ENCODE measurements at places on chromosomes 2 and 18.

GRCh38 chr2:59204040-59204439, 962.9 kb upstream of the FANCL start:
- no peak for DNase-seq

GRCh38 chr2:182890773-182891378, 24.4 kb upstream of the FRZB start:
- no peak for DNase-seq

- DNase-seq = no peak
These were observed 888.8 kb downstream of the LRP1B start for GRCh38 chr2:141242008-141242407.

DNA sequence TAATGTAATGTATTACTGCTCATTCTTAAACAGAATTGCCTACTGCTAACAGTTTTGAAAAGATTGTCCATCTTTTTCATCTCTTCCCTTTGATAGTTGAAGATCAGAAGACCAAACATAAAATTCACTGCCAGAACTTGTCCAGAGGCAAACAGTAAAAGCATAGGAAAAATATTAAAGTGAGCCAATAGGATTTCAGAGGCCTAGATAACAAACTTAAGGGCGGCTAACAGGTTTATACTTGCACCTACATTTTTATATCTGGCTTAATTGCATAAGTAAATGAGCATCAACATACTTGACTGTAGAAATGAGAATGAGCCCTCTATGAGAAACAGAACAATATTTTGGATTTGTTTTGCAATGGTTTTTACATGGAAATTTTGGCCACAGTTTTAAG, 30.3 kb downstream of the ZC3H15 start:
- DNase-seq = no peak

- DNase-seq = no peak
These were observed 417.5 kb downstream of the ZEB2 start for GRCh38 chr2:144102386-144102785.

- no peak for DNase-seq
These were observed 24.7 kb downstream of the ASB18 start for GRCh38 chr2:236239276-236240065.

GRCh38 chr2:134393075-134393461, 139.2 kb downstream of the MGAT5 start:
- DNase-seq = no peak

- DNase-seq = no peak
These were observed 108.0 kb downstream of the RNF152 start for GRCh38 chr18:61784834-61785233.
